Activated CD8-positive, alpha-beta memory T cell treated with anti-CD3 and anti-CD28 coated beads for 4 hours (primary cell): ENCODE measurements at places on chromosomes 16 and 17.

DNA sequence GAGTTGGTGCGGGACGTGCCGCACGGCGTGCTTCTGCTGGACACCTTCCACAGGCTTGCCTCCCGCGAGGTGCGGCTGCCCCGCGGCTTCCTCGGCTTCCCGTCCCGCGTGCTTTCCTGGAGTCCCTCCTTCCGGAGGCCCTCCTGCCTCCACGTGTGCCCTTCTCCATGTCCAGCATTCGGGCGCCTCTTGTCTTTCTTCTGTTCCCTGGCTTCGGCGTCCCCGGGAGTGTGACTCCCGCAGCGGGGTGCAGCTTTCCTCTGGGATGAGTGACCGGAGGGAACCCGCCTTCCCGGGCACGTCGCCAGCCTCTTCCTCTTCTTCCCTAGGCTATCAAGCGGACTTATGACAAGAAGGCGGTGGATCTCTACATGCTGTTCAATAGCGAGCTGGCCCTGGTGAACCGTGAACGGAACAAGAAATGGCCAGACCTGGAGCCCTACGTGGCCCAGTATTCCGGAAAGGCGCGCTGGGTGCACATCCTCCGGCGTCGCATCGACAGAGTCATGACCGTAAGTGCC lies 23.0 kb downstream of the DNAH2 start:
- DNase-seq: no peak

DNA sequence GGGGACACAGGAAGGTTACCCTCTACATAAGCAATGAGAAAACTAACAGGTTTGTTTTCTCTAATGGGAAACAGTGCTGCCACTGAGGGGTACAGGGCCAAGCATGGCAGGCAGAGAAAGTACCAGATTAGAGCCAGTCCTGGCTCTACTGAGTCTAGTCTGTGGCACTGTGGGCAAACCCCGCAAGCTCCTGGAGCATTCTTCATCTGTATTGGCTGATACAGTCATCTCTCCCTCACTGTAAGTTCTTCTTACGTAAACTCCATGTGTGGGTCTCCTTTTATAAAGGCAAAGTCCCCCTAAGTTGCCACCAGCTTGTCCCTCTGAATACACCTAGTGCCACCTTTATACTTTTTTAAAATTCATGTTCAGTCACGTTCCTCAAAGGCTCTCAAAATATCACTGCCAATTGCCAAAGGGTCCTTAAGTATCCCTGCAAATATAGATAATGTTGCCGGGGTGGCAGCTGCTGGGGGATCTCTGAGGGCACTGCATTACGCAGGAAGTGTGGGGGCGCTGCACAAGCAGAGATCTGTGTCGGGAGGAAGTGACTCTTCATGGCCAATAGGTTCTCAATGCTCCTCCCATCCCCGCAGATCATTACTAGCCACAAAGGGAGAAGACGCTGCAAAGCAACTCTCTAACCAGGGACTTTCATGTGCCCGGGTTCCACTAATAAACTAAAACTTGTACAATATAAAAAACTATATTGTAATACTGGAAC lies 18.8 kb downstream of the XPO6 start:
- DNase-seq: peak; percentile 48

GRCh38 chr17:19409509-19409908 lies 1.5 kb upstream of the RNF112 start:
- DNase-seq: no peak

DNA sequence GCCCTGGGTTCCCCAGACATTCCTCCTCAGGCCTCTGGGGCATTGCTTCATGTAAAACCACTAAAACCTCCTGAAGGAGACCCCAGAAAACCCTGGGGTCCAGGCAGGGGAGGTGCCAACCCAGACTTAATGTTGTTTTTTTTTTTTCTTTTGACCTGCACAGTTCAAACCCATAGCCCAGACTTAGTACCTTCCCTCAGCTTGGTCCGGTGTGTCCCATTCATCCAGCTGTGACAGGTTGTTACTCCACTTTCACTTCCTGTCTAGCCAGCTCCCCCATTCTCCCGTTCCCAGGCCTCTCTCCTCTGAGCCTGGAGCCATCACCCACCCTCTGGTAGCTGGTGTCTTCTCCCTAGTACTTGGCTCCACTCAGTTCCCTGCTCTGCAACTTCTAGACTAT lies 4.8 kb downstream of the CDR2L start:
- DNase-seq: no peak

DNA sequence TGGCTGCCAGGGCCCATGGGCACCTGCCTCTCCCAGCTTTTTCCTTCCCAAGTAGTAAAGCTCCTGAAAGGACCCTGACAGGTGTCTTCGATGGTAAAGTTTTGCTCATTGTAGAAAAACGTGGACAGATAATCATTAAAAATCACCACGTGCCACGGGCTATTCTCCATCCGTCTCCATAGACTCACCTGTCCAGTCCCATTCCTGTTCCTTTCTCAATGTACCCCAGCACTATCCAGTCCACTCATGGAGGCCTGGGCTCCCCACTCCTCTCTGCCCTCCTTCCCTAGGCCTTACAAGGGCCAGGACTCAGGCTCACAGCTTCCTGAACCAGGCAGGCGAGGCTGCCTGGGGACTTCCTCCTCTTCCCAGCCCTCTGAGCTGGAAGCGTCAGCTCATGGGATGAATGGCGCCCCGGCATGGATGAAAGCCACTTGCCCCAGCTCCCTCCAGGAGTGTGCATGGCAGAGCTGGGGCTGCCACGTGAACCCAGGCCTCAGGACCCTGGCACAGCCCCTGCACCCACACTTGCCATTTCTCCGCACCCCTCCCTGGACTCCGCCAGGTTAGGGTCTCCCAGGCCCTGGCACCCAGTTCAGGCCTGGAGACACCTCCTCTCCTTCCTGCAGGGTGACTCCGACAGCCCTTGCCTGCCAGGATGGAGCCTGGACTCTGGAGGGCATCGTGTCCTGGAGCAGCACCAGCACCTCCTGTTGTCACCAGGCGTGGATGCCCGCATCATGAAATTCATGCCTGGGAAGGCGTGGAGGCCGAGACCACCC lies 8.8 kb downstream of the CTRB1 start:
- DNase-seq: no peak

DNA sequence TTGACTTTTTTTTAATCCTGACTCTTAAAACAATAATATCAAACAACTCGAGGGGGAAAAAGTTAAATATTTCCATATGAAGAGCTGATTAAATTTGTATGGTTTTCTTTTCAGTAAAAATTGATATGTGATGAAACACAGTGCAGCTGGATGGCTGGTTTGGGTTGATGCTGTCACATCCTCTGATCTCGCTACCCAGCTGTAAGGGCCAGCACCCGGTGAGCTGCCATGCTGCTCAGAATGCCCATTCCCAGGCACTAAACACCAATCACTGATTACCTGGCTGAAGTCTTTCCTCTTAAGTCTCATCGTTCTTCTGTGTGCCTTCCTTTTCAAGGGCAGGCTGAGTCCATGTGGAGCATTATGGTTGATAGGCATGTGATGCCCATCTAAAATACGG lies 234.3 kb downstream of the IRX3 start:
- no peak for DNase-seq

- DNase-seq: no peak
These were observed 12.9 kb upstream of the ELAC2 start for GRCh38 chr17:13030459-13031300.

DNA sequence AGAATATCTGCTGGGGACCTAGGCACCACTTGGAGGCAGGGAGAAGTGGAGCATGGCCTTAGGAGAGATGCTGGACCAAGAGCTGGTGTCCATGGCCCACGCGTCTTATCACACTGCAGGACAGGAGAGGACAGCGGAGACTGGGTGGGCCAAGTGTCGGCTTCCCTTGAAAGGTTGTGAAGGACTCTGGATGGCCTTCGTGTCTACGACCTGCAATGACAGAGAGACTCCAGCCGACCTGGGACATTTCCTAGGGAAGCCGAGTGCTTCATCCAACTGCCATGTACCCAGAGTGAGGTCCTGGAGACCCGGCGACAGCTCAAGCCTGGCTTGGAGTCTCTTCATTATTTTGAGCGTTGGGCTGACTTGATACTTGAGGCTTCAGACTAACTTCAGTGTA lies 20.5 kb downstream of the C1QTNF1 start:
- DNase-seq: no peak

- DNase-seq: no peak
These were observed 806 bp downstream of the MRM1 start for GRCh38 chr17:36602030-36602748.

GRCh38 chr16:3054965-3055733 lies 8.8 kb downstream of the MMP25 start:
- DNase-seq: no peak

DNA sequence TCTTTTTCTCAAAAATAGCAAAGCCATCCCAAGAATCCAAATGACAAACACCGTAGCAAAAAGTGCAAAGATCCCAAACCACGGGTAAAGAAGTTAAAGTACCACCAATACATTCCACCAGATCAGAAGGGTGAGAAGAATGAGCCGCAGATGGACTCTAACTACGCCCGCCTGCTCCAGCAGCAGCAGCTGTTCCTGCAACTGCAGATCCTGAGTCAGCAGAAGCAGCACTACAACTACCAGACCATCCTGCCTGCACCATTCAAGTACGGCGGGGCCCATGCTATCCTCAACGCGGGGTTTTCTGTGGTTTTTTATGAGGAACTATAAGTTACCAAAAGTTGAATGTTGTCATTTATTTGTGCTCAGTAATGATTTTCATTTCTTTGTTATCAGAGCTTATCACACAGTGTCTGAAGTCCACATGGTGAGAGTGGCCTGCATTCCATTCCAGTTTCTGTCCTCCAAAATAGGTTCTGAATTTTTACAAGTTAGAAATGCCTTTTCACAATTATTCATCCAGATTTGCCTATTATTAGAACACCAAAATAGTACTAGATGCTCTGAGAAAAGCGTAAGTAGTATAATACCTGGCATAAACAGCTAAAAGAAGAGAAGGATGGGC lies 169.2 kb downstream of the MRTFB start:
- DNase-seq: no peak

DNA sequence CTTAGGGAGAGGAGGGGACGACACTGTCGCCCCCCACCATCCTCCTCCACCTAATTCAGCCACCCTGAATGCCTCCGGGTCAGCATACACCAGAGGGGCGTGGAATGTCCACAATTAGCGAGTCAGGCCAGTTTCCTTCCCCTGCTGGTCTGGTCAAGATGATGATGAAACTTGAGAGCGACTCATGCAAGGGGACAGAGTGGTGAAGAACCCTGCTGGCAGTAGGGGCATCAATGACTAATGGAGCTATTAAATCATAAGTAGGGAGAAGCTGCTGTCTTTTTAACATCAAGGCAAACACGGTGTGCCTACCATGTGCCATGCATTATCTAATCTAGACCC lies 7.2 kb downstream of the SPACA3 start:
- no peak for DNase-seq

- no peak for DNase-seq
These were observed 81.2 kb downstream of the USP22 start for GRCh38 chr17:20961586-20961985.

GRCh38 chr16:69941251-69942098 lies 9.7 kb upstream of the CLEC18A start:
- DNase-seq: no peak

- DNase-seq: no peak
These were observed at the start of gene VAT1L for GRCh38 chr16:77788181-77789084. Gene VAT1L (plus strand): TSS chr16:77788564. CDS start chr16:77788683, 119 bp downstream.

DNA sequence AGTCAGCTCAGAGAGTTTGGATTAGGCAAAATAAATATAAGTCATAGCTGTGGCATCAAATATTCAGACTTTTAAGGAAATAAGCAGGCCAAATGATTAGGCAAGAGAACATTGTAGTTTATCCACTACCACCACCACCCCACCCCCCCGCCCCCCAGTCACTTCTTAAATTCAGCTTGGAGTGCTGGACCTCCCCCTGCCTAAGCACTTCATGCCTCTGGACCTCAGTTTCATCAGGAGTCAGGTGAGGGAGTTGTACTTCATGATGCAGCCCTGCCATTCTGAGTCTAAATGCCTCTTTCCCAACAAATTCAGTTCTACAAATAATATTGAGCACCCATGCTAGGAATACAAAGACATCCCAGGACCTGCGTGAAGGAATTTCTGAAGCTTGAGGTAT lies 2.0 kb downstream of the POLR2C start:
- no peak for DNase-seq

DNA sequence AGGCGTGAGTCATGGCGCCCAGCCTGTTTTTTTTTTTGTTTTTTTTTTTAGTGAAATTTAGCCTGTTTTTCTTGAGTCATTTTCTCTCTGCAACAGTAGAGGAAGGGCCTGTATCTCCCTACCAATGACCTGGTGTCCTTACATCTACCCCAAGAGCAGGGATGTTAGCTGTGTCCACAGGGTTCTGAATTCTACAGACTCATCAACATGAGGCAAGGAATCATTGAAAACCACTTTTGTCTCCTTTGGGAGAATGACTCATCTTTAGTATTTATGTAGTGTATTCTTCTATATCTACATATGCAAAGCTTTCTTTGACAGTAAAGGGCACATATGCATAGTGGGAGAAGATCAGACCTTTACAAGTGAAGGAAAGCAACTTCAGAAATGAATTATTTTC lies 105.3 kb downstream of the SPECC1 start:
- DNase-seq: no peak

- DNase-seq: no peak
These were observed 13.2 kb upstream of the SCNN1B start for GRCh38 chr16:23288726-23289512.

DNA sequence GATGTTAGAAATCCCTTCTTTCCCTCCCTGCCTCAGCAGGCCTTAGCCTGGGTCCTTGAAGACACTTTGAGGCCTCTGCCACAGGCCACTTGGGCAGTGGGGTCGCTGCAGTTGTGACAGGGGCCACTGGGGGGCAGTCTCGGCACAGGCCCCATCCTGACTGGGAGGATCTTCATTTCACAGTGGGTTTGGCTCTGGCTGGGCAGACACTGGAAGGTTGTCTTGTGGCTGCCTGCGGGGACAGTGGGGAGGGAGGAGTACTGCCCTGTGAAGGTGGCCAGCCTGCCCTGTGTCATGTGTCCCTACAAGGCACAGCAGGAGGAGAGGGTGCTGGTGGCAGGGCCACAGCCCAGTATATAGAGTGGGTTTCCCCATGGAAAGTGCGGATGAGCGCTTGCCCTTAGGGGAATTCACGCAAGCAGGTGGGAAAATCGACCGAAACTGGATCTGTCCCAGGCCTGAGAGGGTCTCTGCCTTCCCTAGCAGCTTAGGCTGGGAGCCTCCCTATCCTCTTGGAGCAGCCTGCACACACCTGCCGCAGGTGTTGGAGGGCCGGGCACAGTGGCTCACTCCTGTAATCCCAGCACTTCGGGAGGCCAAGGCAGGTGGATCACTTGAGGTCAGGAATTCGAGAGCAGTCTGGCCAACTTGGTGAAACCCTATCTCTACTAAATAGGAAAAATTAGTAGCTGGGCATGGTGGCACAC lies 28.8 kb downstream of the GINS2 start:
- peak; percentile 34 for DNase-seq

DNA sequence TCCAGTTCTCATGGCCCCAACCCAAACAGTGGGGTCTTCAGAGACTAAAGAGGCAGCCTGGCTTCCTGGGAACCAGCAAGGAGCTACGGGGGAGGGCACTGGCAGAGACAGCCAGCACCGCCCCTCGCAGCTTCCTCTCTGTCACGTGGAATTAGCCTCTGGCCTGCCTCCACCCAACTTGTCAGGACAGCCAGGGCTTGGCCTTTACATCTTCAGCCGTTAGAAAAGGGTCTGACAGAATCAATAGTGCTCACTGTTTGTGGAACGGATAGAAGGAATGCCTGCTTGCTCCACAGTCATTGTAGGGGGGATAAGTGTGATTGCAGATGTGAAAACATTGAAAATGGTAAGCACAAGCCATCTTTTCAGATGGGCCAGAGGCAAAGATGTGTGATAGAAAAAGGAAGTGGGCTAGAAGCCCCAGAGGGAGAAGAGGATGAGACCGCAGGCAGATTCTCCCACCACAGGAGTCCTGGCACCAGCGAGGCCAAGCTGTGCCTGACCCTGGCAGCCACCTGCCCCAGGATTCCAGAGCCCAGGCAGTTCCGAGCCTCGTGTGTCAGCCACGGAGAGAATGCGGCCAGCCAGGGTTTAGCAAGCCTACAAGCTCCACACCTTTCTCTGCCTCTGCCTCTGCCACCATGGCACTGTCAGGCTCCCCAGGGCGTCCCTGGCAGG lies 18.6 kb downstream of the GRIN2C start:
- DNase-seq: no peak
